ENCODE measurements at places on chromosomes 3 and 15.

- H3K4me1 ChIP-seq, result no peaks in the 10 kb centered on the region
- no peaks in the 10 kb centered on the region for H3K36me3 ChIP-seq
- H3K27me3 ChIP-seq, result no peaks in the 10 kb centered on the region
- DNase-seq, result no peak
Observed at GRCh38 chr15:45918839-45919238, 284.0 kb downstream of the SQOR start.

GRCh38 chr15:83959477-83959876 lies 276.1 kb upstream of the GOLGA6L4 start:
- no peak for DNase-seq
- no peaks in the 10 kb centered on the region for H3K27me3 ChIP-seq
- no peaks in the 10 kb centered on the region for H3K4me1 ChIP-seq
- no peak overlapping the region for H3K4me3 ChIP-seq

GRCh38 chr3:171353423-171353822 lies 106.8 kb downstream of the TNIK start:
- no peaks in the 10 kb centered on the region for H3K27me3 ChIP-seq
- no peak overlapping the region for H3K4me3 ChIP-seq
- no peak overlapping the region for H3K27ac ChIP-seq
- H3K4me1 ChIP-seq, result peaks cover 22% of the 10 kb centered on the region
- no peak for DNase-seq

GRCh38 chr3:134067531-134068161 lies 37.9 kb upstream of the SLCO2A1 start:
- no peak overlapping the region for H3K27ac ChIP-seq
- no peaks in the 10 kb centered on the region for H3K4me1 ChIP-seq
- H3K4me3 ChIP-seq, result no peak overlapping the region
- H3K36me3 ChIP-seq, result no peaks in the 10 kb centered on the region

- no peaks in the 10 kb centered on the region for H3K36me3 ChIP-seq
- no peaks in the 10 kb centered on the region for H3K27me3 ChIP-seq
- no peaks in the 10 kb centered on the region for H3K4me1 ChIP-seq
- no peak for DNase-seq
Observed at GRCh38 chr3:18201315-18201714, 223.8 kb downstream of the SATB1 start.

GRCh38 chr3:166169681-166170080 lies 332.5 kb upstream of the BCHE start:
- H3K36me3 ChIP-seq, result no peaks in the 10 kb centered on the region
- no peak overlapping the region for H3K27ac ChIP-seq
- no peak overlapping the region for H3K4me3 ChIP-seq
- DNase-seq, result no peak

- no peak overlapping the region for H3K27ac ChIP-seq
- peaks cover 14% of the 10 kb centered on the region for H3K4me1 ChIP-seq
Observed at GRCh38 chr3:103203441-103203840, 768.6 kb downstream of the ZPLD1 start.

DNA sequence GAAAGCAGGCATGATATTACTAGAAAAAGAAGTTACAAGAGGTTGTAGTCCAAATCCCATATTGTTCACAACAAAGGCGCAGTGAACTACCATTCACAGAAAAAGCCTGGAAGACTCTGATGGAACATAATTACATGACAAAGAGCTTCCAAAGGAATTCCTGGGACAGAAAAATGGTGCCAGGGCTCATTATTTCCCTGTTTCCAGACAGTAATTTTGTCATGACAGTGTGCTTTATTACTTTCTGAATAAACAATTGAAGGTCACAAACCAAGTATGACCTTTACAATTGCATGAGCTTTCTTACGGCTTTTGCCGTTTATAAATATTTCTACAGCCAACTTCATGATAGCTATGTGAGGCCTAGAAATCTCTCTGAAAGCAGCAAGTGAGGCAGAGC lies 61.0 kb downstream of the CYFIP1 start:
- no peak overlapping the region for H3K4me3 ChIP-seq
- no peak for DNase-seq
- peaks cover 11% of the 10 kb centered on the region for H3K36me3 ChIP-seq
- no peaks in the 10 kb centered on the region for H3K27me3 ChIP-seq
- H3K27ac ChIP-seq, result no peak overlapping the region

- no peak overlapping the region for H3K27ac ChIP-seq
- no peak overlapping the region for H3K4me3 ChIP-seq
- no peaks in the 10 kb centered on the region for H3K36me3 ChIP-seq
- H3K27me3 ChIP-seq, result peaks cover 8% of the 10 kb centered on the region
- no peaks in the 10 kb centered on the region for H3K4me1 ChIP-seq
Observed at GRCh38 chr3:16704941-16705340, 99.7 kb upstream of the DAZL start.

- DNase-seq, result no peak
- H3K36me3 ChIP-seq, result no peaks in the 10 kb centered on the region
- H3K4me1 ChIP-seq, result peaks cover 26% of the 10 kb centered on the region
- no peak overlapping the region for H3K27ac ChIP-seq
Observed at GRCh38 chr15:95290176-95290974, 1040.1 kb upstream of the NR2F2 start.

DNA sequence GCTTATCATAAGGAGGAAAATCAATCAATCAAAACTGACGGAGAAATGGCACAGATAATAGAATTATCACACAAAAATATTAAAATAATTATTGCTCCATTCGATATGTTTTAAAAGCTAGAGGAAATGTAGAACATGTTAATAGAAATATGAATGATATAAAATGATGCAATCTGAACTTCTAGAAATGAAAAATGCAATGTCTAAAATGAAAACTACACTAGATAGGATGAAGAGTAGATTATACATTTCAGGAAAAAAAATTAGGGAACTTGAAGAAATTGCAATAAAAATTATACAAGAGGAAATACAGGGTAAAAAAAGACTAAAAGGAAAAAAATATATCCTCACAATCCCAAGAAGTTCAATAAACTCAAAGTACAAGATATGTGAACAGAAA lies 80.2 kb upstream of the TP63 start:
- no peak for DNase-seq
- no peaks in the 10 kb centered on the region for H3K4me1 ChIP-seq
- H3K36me3 ChIP-seq, result no peaks in the 10 kb centered on the region
- no peak overlapping the region for H3K27ac ChIP-seq
- no peaks in the 10 kb centered on the region for H3K27me3 ChIP-seq

GRCh38 chr3:144104186-144104585 lies 132.6 kb downstream of the DIPK2A start:
- no peak overlapping the region for H3K27ac ChIP-seq
- no peaks in the 10 kb centered on the region for H3K27me3 ChIP-seq
- no peaks in the 10 kb centered on the region for H3K4me1 ChIP-seq
- no peak for DNase-seq
- H3K36me3 ChIP-seq, result no peaks in the 10 kb centered on the region

DNA sequence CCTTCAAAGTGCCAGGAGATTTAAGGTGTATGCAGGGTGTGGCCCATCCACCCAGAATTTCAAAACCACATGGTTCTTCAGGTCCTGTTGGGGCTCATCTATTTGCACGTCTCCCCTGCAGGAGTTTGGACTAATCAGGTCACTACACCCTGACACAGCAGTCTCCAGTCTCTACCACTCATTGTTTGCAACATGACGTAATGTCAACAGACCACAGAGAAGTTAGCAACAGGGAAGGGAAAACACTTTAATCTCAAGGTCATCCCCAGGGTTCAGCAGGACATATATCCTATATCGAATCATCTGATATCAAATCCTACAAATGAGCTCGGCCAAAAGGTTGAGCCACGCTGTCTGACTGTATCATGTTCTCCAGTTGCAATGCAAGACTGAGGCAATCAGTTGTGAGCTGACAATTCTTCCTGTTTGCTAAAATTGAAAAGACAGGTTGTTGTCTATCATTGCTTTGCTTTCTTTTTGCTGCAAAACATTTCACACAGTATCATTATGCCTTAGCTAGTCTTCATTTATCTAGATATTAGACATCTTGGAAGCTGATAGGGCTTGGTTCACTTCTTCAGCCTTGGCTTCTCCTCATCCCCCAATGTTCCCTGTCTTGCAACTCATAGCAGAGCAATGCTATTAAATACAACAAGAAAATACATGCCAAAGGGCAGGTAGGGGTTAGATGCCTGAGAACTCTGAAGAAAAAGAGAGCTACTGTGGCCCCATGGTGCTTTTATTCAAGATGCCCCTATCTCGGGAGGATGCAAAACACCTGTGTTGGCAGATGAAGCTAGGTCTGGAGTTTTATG lies 13.4 kb upstream of the LEKR1 start:
- no peak for DNase-seq
- H3K4me3 ChIP-seq, result no peak overlapping the region
- no peak overlapping the region for H3K27ac ChIP-seq
- no peaks in the 10 kb centered on the region for H3K36me3 ChIP-seq
- H3K4me1 ChIP-seq, result peaks cover 21% of the 10 kb centered on the region
- H3K27me3 ChIP-seq, result no peaks in the 10 kb centered on the region

DNA sequence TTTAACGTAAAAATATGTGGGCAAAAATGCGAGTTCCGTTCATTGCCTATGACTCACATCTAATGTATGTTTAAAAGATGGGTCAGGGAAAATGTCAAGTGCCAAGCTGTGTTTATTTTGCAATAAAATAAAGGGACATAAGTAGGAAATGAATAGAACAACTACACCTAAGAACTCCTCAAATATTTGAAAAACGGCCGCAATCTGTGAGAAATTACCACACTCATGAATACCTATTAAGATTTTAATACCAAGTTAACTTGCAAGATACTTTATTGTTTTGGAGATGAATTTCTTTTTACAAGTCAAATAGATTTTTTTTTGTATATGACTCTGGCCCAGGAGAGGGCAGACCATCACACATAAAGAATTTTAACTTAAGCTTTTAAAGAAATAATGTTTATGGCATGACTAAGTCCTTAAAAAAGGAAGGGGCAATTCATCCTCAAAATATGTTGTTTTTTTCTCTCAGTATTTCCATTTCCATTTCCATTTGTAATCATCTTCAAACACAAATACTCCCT lies 152.7 kb downstream of the SUCNR1 start:
- H3K36me3 ChIP-seq, result no peaks in the 10 kb centered on the region
- H3K4me3 ChIP-seq, result no peak overlapping the region
- peak; percentile 52 for DNase-seq
- H3K27ac ChIP-seq, result no peak overlapping the region
- H3K4me1 ChIP-seq, result peaks cover 5% of the 10 kb centered on the region
- H3K27me3 ChIP-seq, result no peaks in the 10 kb centered on the region

GRCh38 chr15:49490966-49491365 lies 67.9 kb downstream of the FGF7 start:
- DNase-seq, result no peak
- H3K4me3 ChIP-seq, result no peak overlapping the region
- H3K27me3 ChIP-seq, result no peaks in the 10 kb centered on the region
- no peaks in the 10 kb centered on the region for H3K36me3 ChIP-seq
- no peaks in the 10 kb centered on the region for H3K4me1 ChIP-seq

- no peaks in the 10 kb centered on the region for H3K27me3 ChIP-seq
- peak overlapping the region; percentile 3 for H3K4me3 ChIP-seq
- H3K27ac ChIP-seq, result peak overlapping the region; percentile 68
Observed at GRCh38 chr3:150733373-150733935, 29.5 kb downstream of the SIAH2 start.

- H3K27me3 ChIP-seq, result no peaks in the 10 kb centered on the region
- no peak for DNase-seq
- H3K27ac ChIP-seq, result no peak overlapping the region
- no peaks in the 10 kb centered on the region for H3K4me1 ChIP-seq
- H3K4me3 ChIP-seq, result no peak overlapping the region
Observed at GRCh38 chr3:9673082-9673481, 23.8 kb downstream of the MTMR14 start.

GRCh38 chr3:131731709-131732108 lies 228.9 kb upstream of the MRPL3 start:
- no peaks in the 10 kb centered on the region for H3K4me1 ChIP-seq
- no peak overlapping the region for H3K27ac ChIP-seq
- DNase-seq, result no peak
- H3K36me3 ChIP-seq, result no peaks in the 10 kb centered on the region
- H3K27me3 ChIP-seq, result no peaks in the 10 kb centered on the region
- no peak overlapping the region for H3K4me3 ChIP-seq

GRCh38 chr3:106929081-106929480 lies 448.2 kb upstream of the CCDC54 start:
- no peak for DNase-seq
- H3K4me3 ChIP-seq, result no peak overlapping the region
- no peaks in the 10 kb centered on the region for H3K27me3 ChIP-seq

DNA sequence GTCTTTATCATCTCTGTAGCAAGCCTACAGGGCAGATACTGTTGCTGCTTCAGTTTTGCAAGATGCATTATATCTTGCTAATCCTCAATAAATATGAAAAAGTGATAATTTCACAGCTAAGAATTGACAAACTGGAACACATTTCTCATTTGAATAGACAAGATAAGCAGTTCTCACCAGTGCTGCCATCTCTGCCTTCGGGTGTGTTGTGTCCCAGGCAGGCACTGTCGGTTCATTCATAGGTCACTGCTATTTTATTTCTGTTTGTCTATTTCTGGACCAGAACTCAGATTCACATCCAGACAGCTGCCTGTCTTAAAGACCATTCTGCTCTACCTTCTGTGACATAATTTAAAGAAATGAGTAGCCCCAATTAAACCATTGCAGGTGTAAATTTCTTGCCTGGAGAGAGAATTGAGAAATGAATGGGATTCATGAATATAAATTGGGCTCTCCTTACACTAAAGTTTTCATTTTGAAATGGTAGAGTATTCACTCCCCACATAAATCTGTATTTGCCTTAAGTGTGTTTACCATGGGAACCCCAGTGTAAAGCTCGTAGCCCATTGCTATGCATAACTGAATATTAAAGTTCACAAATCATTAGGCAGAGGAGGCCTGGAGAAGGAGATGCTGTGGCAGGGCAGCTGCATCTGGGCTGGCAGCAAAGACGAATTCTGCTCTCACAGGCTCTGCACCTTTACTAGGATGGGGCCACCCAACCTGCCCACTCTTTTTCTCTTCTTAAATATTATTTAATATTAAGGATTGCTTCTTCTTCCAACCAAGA lies 149.9 kb downstream of the ARPP21 start:
- H3K27me3 ChIP-seq, result no peaks in the 10 kb centered on the region
- DNase-seq, result no peak
- no peak overlapping the region for H3K4me3 ChIP-seq
- H3K36me3 ChIP-seq, result no peaks in the 10 kb centered on the region
- no peak overlapping the region for H3K27ac ChIP-seq
- H3K4me1 ChIP-seq, result no peaks in the 10 kb centered on the region

GRCh38 chr15:87572381-87572910 lies 684.1 kb downstream of the NTRK3 start:
- H3K27ac ChIP-seq, result no peak overlapping the region
- no peak overlapping the region for H3K4me3 ChIP-seq
- DNase-seq, result no peak
- H3K36me3 ChIP-seq, result no peaks in the 10 kb centered on the region

DNA sequence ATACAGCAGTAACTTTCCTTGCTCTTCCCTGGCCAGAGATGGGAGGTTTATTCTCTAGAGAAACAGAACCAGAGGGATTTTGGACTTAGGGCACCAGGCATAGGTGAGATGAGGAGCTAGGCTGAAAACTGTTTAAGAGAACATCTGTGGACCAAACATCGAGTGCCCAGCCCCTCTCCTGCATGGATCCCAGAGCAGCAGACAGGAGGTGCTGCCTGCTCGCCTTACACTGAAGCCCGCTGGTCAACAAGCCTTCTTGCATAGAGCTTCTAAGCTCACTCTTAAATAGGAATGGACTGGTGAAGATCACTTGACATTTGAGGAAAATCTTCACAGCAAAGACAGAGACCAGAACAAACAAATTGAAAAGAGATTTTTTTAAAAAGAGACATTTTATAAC lies 41.2 kb downstream of the PARP15 start:
- no peaks in the 10 kb centered on the region for H3K4me1 ChIP-seq
- H3K27me3 ChIP-seq, result peaks cover 32% of the 10 kb centered on the region
- no peak overlapping the region for H3K27ac ChIP-seq
- H3K36me3 ChIP-seq, result no peaks in the 10 kb centered on the region
- H3K4me3 ChIP-seq, result no peak overlapping the region
- no peak for DNase-seq

- no peak for DNase-seq
- peaks cover 34% of the 10 kb centered on the region for H3K4me1 ChIP-seq
- no peaks in the 10 kb centered on the region for H3K36me3 ChIP-seq
- H3K27me3 ChIP-seq, result peaks cover 13% of the 10 kb centered on the region
Observed at GRCh38 chr3:113147681-113148261, 63.6 kb upstream of the BOC start.

Data from A673 (cell line).